GM23338 (cell line): ENCODE measurements at places on chromosomes 3 and 15. TPM values are rescaled to one million over a fixed set of nuclear protein-coding genes. Genes with fewer than 3 reads are reported as not detected.

DNA sequence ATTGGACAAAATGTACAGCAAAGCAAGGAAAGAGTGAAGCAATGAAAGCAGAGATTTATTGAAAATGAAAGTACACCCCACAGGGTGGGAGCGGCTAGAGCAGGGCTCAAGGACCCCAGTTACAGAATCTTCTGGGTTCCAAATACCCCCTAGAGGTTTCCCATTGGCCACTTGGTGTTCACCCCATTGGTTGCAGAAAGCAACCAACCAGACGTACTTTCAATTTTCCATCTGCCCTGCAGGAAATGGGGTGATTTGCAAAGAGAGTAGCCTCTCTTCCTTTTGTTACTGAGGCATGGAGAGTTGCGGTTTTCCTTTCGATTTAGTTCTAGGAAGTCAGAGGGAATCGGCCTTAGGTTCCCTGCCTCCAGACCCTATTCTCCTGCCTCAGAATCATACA lies 2.4 kb downstream of the PML start:
- peak; percentile 41 for DNase-seq
- peak overlapping the region; percentile 10; the same call in 1 of the 2 replicates for H3K4me3 ChIP-seq
- peaks cover 9% of the 10 kb centered on the region for H3K4me1 ChIP-seq
- H3K36me3 ChIP-seq = peaks cover 12% of the 10 kb centered on the region; the same call in 1 of the 2 replicates

DNA sequence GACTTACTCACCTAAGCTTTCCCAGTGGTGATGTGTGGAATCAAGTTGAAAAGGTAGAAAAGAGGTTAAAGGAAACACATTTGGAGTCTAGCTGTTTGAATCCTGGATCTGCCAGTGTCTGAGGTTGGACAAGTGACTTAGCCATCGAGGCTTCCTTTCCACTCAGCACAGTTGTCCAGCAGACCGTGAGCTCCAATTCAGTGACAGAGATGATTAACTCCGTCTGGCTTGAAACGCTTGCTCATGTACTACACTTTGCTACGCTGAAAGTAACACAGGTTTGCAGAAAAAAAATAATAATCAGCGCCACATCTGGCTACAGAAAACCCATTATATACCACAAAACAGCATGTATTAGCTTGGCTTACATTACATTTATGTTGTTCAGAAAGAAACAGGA lies 364.9 kb upstream of the MCTP2 start:
- no peaks in the 10 kb centered on the region for H3K4me1 ChIP-seq
- no peak for DNase-seq
- H3K4me3 ChIP-seq = no peak overlapping the region
- H3K36me3 ChIP-seq = no peaks in the 10 kb centered on the region

DNA sequence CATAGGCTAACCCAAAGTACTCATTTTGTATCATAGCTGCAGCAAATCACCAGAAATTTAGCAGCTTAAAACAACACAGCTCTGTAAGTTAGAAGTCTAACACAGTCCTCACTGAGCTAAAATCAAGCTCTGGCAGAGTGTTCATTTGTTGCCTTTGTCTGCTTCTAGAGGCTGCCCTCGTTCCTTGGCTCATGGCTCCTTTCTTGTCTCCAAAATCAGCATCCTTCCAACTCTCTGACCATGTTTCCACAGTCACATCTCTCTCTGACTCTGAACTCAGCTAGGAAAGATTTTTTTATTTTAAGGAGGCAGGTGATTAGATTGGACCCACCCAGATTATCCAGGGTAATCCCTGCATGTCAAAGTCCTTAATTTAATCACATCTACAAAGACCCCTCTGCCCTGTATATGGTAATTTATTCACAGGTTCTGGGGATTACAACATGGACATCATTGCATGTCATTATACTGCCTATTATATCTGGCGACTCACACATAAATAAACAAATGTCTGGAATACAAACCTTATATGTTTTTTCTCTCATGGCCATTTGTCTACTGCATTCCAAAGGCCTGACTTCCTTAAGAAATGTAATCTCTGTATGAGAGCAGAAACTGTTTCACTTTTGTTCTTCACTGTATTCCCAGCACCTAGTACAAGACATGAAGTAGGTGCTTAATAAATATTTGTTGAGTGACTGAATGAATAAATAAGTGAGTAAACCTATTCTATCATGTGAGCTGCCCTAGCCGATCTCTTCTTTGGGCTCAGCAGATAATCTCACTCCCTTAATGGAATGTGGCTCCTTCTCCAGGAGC lies 15.1 kb upstream of the UACA start:
- no peak overlapping the region for H3K27ac ChIP-seq
- no peak for DNase-seq
- no peak overlapping the region for H3K4me3 ChIP-seq
- no peaks in the 10 kb centered on the region for H3K36me3 ChIP-seq
- no peaks in the 10 kb centered on the region for H3K27me3 ChIP-seq

DNA sequence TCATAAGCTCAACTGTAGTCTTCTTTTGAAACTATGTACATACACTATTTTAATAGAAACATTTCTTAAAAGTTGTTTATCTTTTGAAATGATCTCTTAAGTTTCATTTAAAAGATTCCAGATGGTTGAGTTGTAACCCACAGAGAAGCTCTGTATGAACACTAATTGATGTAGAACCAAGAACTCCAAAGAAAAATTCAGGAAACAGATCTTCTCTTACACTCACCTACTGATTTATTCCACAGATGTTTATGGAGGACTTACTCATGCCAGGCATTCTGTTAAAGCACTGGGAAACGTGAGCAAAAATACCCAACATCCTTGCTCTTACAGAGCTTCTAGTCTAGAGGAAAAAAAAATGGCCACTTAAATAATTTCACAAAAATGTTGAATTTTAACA lies 551.1 kb downstream of the NAALADL2 start:
- peaks cover 14% of the 10 kb centered on the region for H3K4me1 ChIP-seq
- no peaks in the 10 kb centered on the region for H3K36me3 ChIP-seq
- DNase-seq = no peak
- H3K4me3 ChIP-seq = no peak overlapping the region

DNA sequence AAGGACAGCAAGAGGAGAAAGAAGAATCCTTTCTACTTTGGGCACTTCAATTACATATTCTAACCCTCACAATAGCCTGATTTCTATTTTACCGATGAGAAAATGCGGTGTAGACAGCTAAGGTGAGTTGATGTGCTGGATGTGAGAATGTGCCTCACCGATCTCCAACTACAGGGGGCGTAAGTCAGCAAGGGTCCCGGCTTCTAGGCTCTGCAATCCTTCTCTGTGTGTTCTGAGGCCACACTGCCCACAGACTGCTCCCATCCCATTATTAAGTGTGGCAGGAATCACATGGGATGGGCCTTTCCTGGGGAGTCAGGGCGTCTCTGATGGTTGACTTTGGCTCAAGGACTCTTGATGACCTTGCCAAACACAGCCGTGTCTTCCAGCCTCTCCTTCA lies 23.6 kb upstream of the RPL35A start:
- no peaks in the 10 kb centered on the region for H3K4me1 ChIP-seq
- peak; percentile 76 for DNase-seq
- H3K27me3 ChIP-seq = no peaks in the 10 kb centered on the region
- H3K27ac ChIP-seq = no peak overlapping the region
- H3K36me3 ChIP-seq = no peaks in the 10 kb centered on the region

- H3K36me3 ChIP-seq = no peaks in the 10 kb centered on the region
- peak overlapping the region; percentile 58 for H3K4me3 ChIP-seq
Observed at GRCh38 chr15:64990168-64990470, 405 bp upstream of the SPG21 start.

Gene SLC22A13
- 0.47 and 0.66 TPM in 2 replicates for total RNA-seq

Gene PGBD4
- total RNA-seq = 0.39 and 0.66 TPM in 2 replicates

Gene CCDC39
- 0.52 TPM in 1 of 2 replicates, not detected in the other for total RNA-seq
